ENCODE measurements at places on chromosomes 4 and X.

GRCh38 chr4:96103086-96103485 is 263.2 kb downstream of the PDHA2 start:
- no peak for DNase-seq

GRCh38 chr4:142443469-142443868 is 402.6 kb downstream of the INPP4B start:
- no peak for DNase-seq

DNA sequence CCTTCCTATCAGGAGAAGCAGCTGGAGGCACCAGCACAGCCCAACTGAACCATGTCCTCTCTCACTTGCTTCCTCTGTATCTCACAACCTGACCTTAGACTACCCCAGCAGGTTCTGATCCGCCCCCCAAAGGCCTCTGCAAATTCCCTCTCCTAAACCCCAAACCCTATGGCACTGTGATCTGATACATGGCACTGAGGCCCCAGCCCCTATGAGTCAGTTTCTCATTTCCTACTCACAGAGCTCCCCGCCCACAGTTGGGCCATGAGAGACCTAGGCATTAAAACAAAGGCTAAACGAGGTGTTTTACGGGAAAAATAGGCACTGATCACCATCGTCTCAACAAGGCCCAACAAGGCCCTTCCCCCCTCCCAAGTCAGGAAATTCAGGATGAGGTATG is 19.1 kb downstream of the SASH3 start:
- no peak for DNase-seq

DNA sequence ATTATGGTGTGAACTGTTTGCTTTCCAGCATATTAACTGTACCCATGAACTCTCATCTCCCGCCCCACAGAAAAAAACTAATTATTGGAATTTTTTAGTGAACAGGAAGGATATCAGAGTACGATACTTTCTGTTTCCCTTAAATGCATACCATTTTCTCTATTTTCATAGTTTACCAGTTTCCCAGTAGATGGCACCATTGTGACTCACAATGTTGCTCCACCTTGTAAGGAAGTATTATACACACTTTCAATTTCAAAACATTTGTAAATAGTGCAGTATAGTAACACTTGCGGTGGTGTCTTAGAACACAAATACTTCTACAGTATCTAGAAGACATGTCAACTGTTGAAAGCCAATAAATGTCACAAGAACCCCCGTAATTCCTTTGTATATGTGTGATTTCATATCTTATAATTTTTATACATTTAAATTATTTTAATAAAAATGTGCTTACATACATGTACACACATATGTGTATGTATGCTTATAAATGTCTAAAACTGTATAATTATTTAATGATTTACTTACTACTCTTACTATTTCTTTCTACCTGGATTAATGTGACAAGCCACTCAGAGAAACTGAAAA is 167.3 kb downstream of the SLIT2 start:
- DNase-seq: peak; percentile 66

GRCh38 chrX:153768311-153769157 is 4.5 kb downstream of the PLXNB3 start:
- DNase-seq: no peak

- no peak for DNase-seq
Observed at GRCh38 chr4:60637976-60638375, 562.1 kb upstream of the ADGRL3 start.

DNA sequence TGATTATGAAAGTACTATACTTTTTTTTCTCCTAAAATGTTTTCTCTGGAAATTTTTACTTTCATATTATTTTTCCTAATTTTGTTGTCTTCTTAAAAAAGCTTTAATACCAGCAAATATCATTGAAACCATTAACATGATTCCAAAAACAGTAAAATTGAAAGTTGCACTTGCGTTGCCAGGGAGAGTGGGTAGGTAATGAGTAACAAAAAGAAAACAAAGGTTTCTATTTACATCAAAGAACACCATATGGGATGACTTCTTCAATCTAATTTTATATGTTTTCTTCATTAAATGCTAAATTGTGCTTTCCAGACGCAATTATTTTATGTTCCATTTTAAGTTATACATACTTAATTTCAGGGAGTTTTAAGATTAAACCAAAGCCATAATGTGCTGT is 108.3 kb upstream of the VCX2 start:
- no peak for DNase-seq

GRCh38 chr4:107196312-107196711 is 160.2 kb upstream of the DKK2 start:
- DNase-seq: no peak

DNA sequence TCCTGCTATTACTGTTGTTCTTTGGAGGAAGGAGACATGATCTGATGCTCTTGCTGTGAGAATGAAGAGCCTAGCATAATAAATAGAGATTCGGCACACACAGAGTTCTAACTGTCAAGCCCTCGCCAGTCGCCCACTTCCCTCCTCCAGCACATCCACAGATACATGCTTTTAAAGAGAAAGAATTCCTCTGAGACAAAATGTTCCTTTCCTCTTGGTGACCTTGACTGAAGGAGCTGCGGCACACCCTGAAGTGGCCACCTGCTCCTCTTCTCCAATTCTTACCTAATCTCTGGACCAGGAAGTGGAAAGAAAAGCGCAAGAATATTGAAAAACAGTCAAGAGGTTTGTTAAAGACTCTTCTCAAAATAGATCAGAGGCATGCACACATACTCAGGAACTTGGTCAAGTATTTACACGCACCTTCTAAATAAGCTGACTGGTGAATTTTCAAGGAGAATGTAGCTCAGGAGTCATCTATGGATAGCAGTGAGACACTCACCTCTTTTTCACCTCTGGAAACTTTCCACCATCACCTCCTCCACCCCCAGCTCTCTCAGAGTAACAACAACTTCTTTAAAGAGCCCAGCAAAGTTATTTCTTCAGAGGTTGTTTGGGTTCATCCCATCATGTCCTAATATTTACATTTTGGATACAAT is 95.4 kb downstream of the PARM1 start:
- no peak for DNase-seq

Measured in Kasumi-1 (cell line).